ENCODE measurements at places on chromosomes 16 and 17.

GRCh38 chr17:38724337-38724988 is 5.7 kb upstream of the CISD3 start:
- no peak for DNase-seq

GRCh38 chr17:31721291-31722025 is 137.6 kb downstream of the COPRS start:
- DNase-seq = no peak

- DNase-seq = peak; percentile 43
Observed at GRCh38 chr16:87976665-87977064, 25.4 kb downstream of the BANP start.

- no peak for DNase-seq
Observed at GRCh38 chr17:45312477-45313420, 4.1 kb downstream of the MAP3K14 start.

GRCh38 chr17:50047488-50048126 is 8.3 kb upstream of the ITGA3 start:
- no peak for DNase-seq

DNA sequence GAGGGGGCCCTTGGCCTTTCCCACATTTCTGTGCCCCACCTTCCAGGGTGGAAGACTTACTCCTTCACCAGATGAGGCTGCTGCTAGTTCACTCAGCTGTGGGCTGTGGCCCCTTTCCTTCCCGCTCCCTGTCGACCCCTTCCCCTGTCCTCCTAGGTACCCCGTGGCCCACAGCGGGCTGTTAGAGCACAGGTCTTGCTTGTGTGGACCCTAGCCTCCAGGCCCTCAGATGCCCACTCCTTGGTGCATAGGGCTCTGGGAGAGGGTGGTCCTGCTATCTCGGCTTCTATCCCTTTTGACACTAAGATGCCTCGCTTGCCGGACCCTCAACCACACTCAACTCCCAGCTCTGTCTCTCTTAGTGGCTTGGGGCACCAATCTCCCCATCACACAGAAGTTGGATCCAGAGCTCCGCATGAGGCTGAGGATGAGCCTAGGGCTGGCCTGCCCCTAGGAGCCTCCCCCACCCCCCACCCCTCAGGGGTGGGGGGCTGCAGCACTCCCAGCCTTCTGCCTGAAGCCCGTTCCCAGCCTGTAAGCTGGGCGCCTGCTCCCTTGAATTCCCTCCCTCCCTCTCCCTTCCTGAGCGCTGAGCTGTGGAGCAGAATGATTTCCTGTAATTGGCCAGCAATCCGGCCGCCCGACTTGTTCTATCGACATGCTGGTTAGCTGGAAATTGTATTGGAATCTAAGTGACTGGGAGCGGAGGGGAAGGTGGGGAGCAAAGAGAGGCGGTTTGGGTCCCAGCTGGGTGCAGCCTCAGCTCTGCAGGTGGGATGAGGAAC is 30.9 kb downstream of the DCAKD start:
- peak; percentile 71 for DNase-seq

All from choroid plexus epithelial cell (primary cell).